Stimulated activated CD4-positive, alpha-beta T cell treated with anti-CD3 and anti-CD28 coated beads, Interleukin-15, amount 100 ng/mL, for 24 hours (primary cell): ENCODE measurements at places on chromosomes 6 and 20.

GRCh38 chr6:12504325-12504966 lies 212.1 kb upstream of the PHACTR1 start:
- DNase-seq, result peak; percentile 6

DNA sequence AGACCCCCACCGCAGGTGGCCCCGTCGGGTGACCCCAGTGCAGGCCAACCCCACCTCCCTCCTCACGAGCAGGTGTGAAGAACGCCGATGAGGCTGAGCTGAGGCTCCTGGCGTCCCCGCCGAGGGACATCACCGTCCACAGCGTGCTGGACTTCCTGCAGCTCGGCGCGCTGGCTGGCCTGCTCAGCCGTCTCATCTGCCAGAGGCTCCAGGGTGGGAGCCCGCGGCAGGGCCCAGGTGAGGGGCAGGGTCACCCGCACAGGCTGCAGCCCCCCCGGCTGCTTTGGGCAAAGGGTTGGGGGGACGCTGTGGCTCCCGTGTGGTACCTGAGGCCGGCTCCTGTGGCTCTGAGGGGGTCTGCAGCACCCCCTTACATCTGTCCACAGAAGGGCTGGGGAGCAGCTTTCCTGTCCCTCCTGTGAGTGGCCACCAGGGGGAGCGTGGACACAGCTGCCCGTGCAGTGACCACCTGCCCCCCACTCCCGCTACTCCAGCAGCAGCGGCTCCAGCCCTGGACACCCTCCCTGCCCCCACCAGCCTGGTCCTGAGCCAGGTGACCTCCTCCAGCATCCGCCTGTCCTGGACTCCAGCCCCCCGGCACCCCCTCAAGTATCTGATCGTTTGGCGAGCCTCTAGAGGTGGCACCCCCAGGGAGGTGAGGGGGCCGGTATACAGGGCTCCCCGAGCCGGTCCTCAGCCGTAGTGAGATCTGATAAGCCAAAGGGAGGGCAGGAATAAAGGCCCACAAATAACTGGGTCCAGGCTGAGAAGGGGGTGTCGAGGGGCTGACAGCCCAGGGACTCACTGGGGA lies 16.5 kb downstream of the COL20A1 start:
- DNase-seq, result peak; percentile 52

- DNase-seq, result no peak
These were observed 237.7 kb downstream of the PRL start for GRCh38 chr6:22059126-22059525.

DNA sequence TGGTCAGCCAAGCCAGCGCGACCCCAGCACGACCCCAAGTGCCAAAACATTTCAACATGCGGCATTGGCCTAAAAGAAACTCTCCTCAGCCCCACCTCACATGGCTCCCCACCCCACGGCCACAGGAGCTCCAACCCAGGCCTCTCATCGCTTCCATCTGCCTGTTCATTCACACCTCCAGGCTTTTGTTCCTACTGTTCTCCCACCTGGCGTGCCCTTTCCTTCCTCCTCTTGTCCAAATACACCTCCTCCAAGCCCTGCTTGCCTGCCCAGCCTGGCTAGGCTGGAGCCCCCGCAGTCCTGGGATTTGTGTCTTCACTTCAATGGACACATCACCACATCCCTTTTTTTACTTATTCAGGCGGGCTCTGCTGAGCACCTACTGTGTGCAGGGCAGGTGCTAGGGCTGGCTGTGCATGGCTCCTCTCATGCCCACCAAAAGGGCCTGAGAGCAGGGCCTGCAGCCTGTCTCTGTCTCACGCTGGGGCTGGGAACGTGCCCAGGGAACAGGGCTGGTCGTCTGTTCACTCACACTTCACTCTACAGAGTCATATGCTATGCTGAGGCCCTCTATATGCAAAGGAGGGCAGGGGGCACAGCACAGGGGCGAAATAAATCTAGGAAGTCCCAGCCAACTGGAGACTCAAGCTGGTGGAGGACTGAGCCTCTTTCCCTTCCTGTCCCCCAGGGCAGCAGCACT lies 61.1 kb downstream of the GRM4 start:
- no peak for DNase-seq

- DNase-seq, result peak; percentile 69
These were observed 806 bp downstream of the MICAL1 start for GRCh38 chr6:109454496-109455436.

DNA sequence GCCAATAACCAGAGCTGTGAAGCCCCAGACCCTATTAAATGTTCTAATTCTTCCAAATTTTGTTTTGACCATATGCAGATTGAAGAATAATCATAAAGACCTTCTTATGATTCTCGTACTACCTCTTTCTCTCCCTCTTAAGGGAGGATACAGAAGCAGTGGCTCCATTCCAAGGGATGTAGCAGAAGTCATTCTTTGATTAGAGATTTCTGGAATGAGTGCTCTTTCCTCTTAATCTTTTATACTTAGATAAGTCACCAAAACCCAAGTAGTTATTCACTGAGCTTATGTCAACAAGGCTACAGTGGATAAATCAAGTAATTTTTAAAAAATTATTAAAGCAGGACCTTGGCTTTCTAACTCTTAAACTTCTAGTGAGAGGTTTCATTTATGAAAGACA lies 266.0 kb upstream of the STXBP5 start:
- no peak for DNase-seq

DNA sequence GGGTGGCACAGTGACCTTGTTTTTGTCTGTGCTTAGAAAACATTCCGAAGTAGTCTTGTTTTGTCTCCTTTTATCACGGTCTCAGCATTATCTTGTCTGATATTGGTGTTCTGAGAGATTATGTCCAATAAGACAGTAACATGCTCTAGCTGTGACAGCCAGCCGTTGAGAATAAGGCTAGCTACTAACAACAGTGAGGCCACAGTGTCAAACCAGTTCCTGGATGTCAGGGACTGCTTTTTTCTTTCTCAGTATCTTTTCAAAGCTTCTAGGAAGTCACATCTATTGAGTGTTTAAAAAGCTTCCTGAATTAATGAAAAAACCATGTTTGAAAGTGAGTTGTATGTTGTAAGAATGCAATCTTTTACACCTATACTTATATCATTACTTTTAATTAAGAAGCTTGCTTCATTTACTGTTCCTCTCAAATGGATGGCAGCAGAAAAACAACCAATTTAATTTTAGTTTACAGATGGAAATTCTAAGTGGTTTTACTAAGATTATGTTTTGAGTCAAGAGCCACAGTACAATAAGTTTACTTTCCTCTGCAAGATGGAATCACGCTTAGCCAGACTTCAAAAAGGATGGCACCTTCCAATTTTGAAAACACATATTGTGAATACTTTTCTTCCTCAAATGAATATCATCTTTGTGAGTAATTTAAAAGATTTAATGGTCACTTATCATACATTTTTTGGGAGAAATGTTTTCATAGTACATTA lies 53.1 kb downstream of the MAP3K7 start:
- DNase-seq, result no peak

- DNase-seq, result no peak
These were observed 219.8 kb downstream of the ERMARD start for GRCh38 chr6:169971081-169971861.
